Regular cardiac myocyte (primary cell): ENCODE measurements at places on chromosomes 6 and 20. TPM values are rescaled to one million over a fixed set of nuclear protein-coding genes. Genes with fewer than 3 reads are reported as not detected.

Gene C20orf202
- not detected in 2 replicates for total RNA-seq

Gene USP49
- total RNA-seq = 1.3 and 2.8 TPM in 2 replicates

Gene SAMD5
- total RNA-seq = under 0.01 TPM in 2 replicates

Gene C6orf58
- total RNA-seq = 0.19 TPM in 1 of 2 replicates, not detected in the other

Gene LPA
- under 0.01 TPM in 1 of 2 replicates, not detected in the other for total RNA-seq

Gene ABT1
- total RNA-seq = 9.9 and 15.9 TPM in 2 replicates

Gene TFAP2C
- not detected in 2 replicates for total RNA-seq

Gene CLDN20
- not detected in 2 replicates for total RNA-seq

Gene PRPH2
- 0.58 and 0.85 TPM in 2 replicates for total RNA-seq

Gene LHFPL5
- not detected in 2 replicates for total RNA-seq

Gene IL20RA
- under 0.01 and 0.28 TPM in 2 replicates for total RNA-seq

Gene SSTR4
- total RNA-seq = not detected in 2 replicates

Gene BACH2
- total RNA-seq = under 0.01 TPM in 2 replicates

Gene NOX3
- total RNA-seq = not detected in 2 replicates

Gene RFX6
- not detected in 2 replicates for total RNA-seq

Gene LTA
- not detected in 2 replicates for total RNA-seq

Gene MRPL14
- 49.9 and 59.2 TPM in 2 replicates for total RNA-seq

Gene ATG5
- 49.5 and 60.0 TPM in 2 replicates for total RNA-seq

Gene CTCFL
- under 0.01 TPM in 1 of 2 replicates, not detected in the other for total RNA-seq
